ENCODE measurements at places on chromosomes 1 and 21. TPM values are rescaled to one million over a fixed set of nuclear protein-coding genes. Genes with fewer than 3 reads are reported as not detected.
A peak's percentile ranks its signal among the peaks of the same experiment; 100 is the strongest.

- H3K36me3 ChIP-seq, result no peaks in the 10 kb centered on the region
- H3K4me1 ChIP-seq, result peaks cover 3% of the 10 kb centered on the region
- H3K27me3 ChIP-seq, result peaks cover 60% of the 10 kb centered on the region
- no peak overlapping the region for H3K27ac ChIP-seq
- DNase-seq, result peak; percentile 58
Measured at GRCh38 chr21:45257673-45258341, 29.9 kb downstream of the POFUT2 start.

DNA sequence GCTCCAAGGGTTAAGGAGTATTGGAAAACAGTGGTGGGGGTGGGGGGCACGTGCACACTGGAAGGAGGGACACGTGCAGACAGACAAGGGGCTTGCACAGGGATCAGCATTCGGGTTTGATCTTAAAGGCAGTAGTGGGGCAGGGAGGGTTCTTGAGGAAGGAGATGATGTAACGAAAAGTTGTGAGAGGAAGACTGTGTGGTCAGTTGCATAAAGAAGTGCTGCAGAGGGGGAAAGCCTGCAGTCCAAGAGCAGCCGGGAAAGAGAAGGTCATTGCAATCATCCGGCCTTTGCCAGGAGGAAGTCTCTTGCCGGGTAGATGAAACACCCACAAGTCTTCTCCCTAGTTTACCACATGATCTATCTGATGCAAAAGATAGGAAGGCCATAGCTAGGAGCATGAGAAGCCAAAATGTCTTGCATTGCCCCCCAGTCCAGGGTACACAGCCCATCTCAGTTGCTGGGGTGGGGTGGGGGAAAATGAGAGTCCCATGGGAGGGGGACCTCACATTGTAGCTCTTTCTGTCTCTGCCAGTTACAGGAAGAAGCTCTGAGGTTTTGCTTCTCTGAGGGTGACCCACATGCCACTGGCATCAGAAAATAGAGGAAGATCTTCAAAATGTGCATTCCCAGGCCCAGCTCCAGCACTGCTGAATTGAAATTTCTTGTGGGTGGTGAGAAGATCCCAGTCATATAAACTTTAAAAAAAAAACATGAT, 202.5 kb upstream of the RAB4A start:
- peak overlapping the region; percentile 35 for H3K27ac ChIP-seq

DNA sequence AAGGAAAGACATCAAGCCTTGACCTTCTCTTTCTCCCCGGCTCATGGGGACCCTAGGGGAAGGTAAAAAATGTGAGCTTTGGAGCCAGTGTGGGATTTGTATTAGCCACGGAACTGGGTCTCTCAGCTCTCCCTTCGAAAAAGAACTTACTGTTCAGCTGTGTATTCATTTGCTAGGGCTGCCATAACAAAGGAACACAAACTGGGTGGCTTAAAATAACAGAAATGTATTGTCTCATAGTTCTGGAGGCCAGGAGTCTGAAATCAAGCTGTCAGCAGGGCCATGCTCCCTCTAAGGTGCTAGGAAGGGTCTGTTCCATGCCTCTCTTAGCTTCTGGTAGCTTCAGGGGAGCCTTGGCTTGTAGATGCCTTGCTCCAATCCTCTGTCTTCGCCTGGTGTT, 83.5 kb upstream of the SLC2A1 start:
- no peak overlapping the region for H3K27ac ChIP-seq
- no peak for DNase-seq
- H3K36me3 ChIP-seq, result no peaks in the 10 kb centered on the region
- no peak overlapping the region for H3K4me3 ChIP-seq
- H3K27me3 ChIP-seq, result no peaks in the 10 kb centered on the region

- H3K36me3 ChIP-seq, result peaks cover 27% of the 10 kb centered on the region
- peaks cover 18% of the 10 kb centered on the region for H3K4me1 ChIP-seq
- no peaks in the 10 kb centered on the region for H3K27me3 ChIP-seq
- H3K27ac ChIP-seq, result peak overlapping the region; percentile 76
- peak overlapping the region; percentile 73 for H3K4me3 ChIP-seq
Measured at GRCh38 chr21:45983981-45984551, 2.5 kb downstream of the COL6A1 start.

DNA sequence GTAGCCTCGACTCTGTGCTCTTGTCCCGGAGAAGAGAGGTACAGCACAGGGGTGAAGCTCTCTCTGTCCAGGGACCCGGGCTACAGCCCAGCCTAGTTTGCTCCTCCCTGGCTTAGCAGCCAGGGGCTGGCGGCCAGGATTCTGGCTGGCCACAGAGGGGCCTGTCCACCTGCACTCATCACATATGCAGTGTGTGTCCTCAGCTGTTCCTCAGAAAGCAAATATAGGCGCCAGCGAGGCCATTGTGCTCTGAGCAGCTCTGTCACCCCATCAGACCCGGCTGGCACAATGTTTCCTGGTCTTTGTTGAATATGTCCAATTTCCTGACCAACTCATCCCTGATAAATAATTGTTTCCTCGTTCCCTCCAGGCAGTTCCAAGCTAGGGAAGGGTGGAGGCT, 28.5 kb downstream of the KCND3 start:
- H3K27ac ChIP-seq, result no peak overlapping the region
- DNase-seq, result no peak
- H3K27me3 ChIP-seq, result no peaks in the 10 kb centered on the region
- no peaks in the 10 kb centered on the region for H3K36me3 ChIP-seq

- DNase-seq, result no peak
- no peak overlapping the region for H3K4me3 ChIP-seq
- H3K27ac ChIP-seq, result no peak overlapping the region
Measured at GRCh38 chr21:34191876-34192275, 118.5 kb downstream of the MRPS6 start.

MAP3K7CL gene
- total RNA-seq, result 6.8 TPM

GUCA2B gene
- total RNA-seq, result not detected

GPN2 gene
- total RNA-seq, result 13.2 TPM

APCS gene
- not detected for total RNA-seq

All from suprapubic skin (tissue), 4 donors.